IPS DF 6.9 (cell line): ENCODE measurements at places on chromosomes 16 and 17.

DNA sequence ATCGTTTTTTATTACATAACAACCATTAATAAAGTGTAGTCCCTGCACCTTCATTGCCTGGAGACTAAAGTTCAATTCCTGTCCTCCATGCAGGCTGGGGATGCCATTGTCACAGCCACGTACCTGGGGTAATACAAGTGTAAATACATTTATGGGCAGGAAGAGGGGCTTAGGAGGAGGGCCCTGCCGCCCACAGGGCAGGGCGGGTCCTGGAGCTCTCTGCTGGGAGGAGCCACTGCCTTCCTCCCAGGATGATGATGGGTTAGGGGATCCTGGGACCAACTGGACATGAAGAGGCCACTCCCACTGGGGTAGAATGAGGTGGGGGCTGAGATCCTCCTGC lies 44.1 kb upstream of the SLC38A10 start:
- H3K4me1 ChIP-seq: peaks cover 22% of the 10 kb centered on the region
- H3K4me3 ChIP-seq: no peak overlapping the region
- H3K27ac ChIP-seq: no peak overlapping the region
- no peak for DNase-seq
- peaks cover 29% of the 10 kb centered on the region for H3K27me3 ChIP-seq
- H3K36me3 ChIP-seq: no peaks in the 10 kb centered on the region

DNA sequence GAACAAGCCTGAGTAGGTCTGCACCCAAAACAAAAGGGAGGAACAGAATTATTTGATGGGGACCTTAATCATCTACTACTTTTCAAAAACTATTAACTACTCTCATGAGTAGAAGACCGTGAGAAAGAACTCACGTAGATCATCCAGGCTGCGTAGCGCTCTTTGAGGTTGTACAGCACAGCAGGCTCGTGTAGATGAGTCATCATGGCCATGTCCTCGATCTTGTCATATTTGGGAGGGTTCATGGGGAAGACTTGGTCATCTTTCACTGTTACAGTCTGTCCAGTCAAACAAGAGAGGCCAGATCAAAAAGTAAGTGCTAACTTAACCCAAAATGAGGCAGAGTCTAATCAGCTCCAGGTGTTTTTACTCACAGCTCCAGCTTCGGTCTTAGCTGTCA lies 2.3 kb downstream of the MYH1 start:
- DNase-seq: no peak
- H3K4me3 ChIP-seq: no peak overlapping the region

GRCh38 chr16:85165781-85166180 lies 53.5 kb upstream of the CIBAR2 start:
- DNase-seq: no peak
- H3K27ac ChIP-seq: no peak overlapping the region
- no peak overlapping the region for H3K4me3 ChIP-seq
- peaks cover 3% of the 10 kb centered on the region; the same call in 1 of the 2 replicates for H3K4me1 ChIP-seq
- H3K36me3 ChIP-seq: no peaks in the 10 kb centered on the region

DNA sequence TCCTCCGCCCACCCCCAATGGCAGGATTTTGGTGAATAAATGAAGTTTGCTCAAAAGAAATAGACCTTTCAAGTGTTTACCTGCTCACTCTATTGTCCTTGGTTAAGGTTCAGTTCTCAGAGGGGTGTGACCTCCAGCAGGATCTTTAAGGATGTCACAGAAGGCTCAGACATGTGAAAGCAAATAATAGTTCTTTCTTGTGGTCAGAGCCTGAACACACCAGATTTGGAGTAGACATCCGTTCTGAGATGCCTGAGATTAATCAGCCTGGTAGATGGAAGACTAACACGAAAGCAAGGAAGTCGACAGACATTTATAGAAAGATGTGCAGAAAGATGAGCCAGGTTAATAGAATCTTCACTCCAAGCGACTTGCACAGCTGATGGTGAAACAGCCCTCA lies 557.9 kb upstream of the CDH11 start:
- no peaks in the 10 kb centered on the region for H3K27me3 ChIP-seq
- no peak overlapping the region for H3K4me3 ChIP-seq
- H3K27ac ChIP-seq: no peak overlapping the region
- H3K4me1 ChIP-seq: no peaks in the 10 kb centered on the region

GRCh38 chr17:77319211-77320043 lies 178.7 kb downstream of the SEC14L1 start:
- no peaks in the 10 kb centered on the region for H3K27me3 ChIP-seq
- H3K27ac ChIP-seq: no peak overlapping the region
- no peak overlapping the region for H3K4me3 ChIP-seq
- H3K36me3 ChIP-seq: no peaks in the 10 kb centered on the region; the same call in 1 of the 2 replicates
- no peak for DNase-seq

DNA sequence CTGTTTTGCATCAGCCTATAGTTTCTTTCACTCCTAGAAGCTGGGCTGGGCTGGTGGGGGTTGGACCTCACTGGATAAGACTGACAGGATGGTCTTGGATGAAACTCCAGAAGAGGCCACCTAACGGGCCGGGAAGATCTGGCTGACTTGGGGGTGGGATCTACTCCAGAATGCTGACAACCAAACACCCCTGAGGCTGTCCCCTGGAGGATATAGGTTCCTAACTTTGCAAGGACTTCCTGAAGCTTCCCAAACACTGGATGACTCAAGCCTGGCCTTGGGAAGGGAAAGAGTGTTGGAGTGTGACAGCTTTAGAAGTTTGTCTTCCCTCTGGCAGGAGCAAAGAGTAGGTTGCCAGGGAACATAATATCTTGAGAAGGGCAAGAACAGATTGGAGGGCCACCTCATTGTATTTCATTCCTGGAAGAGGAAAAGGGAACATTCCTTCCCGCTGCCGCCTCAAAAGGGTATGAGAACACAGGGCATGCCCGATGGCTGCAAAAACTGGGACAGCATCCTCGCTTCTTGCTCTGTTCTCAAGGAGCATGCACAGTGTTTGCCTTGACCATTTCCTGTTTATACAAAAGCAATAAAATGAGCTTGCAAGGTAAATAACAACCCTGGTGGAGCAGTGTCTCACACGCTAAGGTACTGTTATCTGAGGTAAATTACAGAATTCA lies 6.8 kb upstream of the CYB5B start:
- H3K36me3 ChIP-seq: no peaks in the 10 kb centered on the region
- no peaks in the 10 kb centered on the region for H3K27me3 ChIP-seq
- DNase-seq: no peak
- H3K27ac ChIP-seq: no peak overlapping the region
- peaks cover 2% of the 10 kb centered on the region; the same call in 1 of the 2 replicates for H3K4me1 ChIP-seq

- no peak overlapping the region for H3K4me3 ChIP-seq
- no peaks in the 10 kb centered on the region for H3K27me3 ChIP-seq
- H3K4me1 ChIP-seq: peaks cover 10% of the 10 kb centered on the region
Observed at GRCh38 chr17:65533056-65533745, 28.2 kb downstream of the AXIN2 start.

DNA sequence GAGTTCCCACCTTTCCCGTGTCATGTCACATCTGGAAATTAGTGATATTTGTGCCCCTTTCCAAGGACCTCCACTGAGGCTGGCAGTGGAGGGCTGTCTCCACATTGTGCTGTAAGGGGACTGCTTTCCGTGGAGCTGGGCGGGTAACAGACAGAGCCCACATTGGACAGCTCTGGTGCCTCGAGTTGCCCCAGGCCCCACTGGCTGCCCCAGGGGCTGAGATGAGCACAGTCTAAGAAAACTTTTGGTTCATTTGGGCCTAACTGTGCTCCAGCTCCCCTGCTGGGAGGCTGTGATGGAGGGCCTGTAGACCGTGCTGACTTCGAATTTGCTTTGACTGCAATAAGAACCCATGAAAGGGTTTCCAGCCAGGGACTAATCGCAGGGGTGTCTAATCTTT lies 38.0 kb downstream of the ARSG start:
- no peaks in the 10 kb centered on the region for H3K27me3 ChIP-seq
- H3K27ac ChIP-seq: no peak overlapping the region
- H3K36me3 ChIP-seq: no peaks in the 10 kb centered on the region
- no peak overlapping the region for H3K4me3 ChIP-seq

- no peaks in the 10 kb centered on the region for H3K36me3 ChIP-seq
- H3K27me3 ChIP-seq: peaks cover 8% of the 10 kb centered on the region; the same call in 1 of the 2 replicates
- no peak overlapping the region for H3K27ac ChIP-seq
Observed at GRCh38 chr16:6016530-6017184, 919.1 kb upstream of the EEF2KMT start.

DNA sequence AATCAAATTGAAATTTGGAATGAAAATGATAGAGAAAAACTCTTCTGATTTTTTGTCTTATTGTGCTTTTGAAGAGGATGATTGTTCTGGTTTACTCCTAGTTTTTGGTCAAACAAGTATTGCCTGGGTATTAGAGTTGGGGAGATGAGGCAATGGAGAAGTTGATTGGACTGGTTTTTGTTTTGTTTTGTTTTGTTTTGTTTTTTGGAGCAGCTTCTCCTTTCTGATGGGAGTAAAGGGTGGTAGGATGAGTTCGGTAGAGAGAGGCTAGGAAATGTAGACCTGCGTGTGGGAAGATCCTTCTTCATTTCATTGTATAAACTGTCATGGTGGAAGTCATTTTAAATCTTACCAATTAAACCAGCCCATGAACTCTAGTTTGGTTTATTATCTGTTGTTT lies 17.7 kb downstream of the ATP6V0A1 start:
- H3K27ac ChIP-seq: no peak overlapping the region
- no peaks in the 10 kb centered on the region; the same call in 1 of the 2 replicates for H3K27me3 ChIP-seq
- peaks cover 15% of the 10 kb centered on the region for H3K36me3 ChIP-seq
- H3K4me3 ChIP-seq: no peak overlapping the region
- no peak for DNase-seq

- H3K4me3 ChIP-seq: no peak overlapping the region
- DNase-seq: no peak
- H3K27ac ChIP-seq: no peak overlapping the region
- H3K4me1 ChIP-seq: no peaks in the 10 kb centered on the region
- no peaks in the 10 kb centered on the region for H3K27me3 ChIP-seq
Observed at GRCh38 chr17:50244771-50245170, 29.5 kb upstream of the TMEM92 start.

DNA sequence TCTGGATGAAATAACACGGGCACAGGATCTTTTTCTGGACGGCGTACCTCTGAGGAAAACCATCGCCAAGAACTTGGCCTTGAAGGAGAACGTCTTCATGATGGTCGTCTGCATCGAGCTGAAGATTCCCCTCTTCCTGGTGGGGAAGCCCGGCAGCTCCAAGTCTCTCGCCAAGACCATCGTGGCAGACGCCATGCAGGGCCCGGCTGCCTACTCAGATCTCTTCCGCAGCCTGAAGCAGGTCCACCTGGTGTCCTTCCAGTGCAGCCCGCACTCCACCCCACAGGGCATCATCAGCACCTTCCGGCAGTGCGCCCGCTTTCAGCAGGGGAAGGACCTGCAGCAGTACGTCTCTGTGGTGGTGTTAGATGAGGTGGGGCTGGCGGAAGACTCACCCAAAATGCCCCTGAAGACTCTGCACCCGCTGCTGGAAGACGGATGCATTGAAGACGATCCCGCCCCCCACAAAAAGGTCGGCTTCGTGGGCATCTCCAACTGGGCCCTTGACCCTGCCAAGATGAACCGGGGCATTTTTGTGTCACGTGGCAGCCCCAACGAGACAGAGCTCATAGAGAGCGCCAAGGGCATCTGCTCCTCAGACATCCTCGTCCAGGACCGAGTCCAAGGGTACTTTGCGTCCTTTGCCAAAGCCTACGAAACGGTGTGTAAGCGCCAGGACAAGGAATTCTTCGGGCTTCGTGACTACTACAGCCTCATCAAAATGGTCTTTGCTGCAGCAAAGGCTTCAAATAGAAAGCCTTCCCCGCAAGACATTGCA lies 68.3 kb upstream of the ENDOV start:
- H3K27me3 ChIP-seq: no peaks in the 10 kb centered on the region
- H3K4me1 ChIP-seq: no peaks in the 10 kb centered on the region
- H3K36me3 ChIP-seq: peaks cover 50% of the 10 kb centered on the region
- DNase-seq: no peak
- H3K27ac ChIP-seq: no peak overlapping the region

DNA sequence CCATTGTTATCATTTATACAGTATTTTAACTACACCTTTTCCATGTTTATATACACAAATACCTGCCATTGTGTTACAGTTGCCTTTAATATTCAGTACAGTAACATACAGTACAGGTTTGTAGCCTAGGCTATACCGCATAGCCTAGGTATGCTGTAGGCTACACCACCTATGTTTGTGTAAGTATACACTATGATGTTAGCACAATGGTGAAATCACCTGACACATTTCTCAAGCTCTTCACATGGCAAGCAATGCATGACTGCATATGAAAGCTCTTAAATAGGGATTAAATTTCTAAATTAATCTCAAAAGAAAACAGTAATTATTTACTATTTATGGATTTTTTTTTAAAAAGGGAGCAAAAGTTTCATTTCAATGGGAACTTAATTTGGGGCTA lies 12.0 kb downstream of the LRRC37B start:
- peaks cover 2% of the 10 kb centered on the region; the same call in 1 of the 2 replicates for H3K36me3 ChIP-seq
- no peaks in the 10 kb centered on the region for H3K4me1 ChIP-seq
- no peak overlapping the region for H3K4me3 ChIP-seq
- no peak overlapping the region for H3K27ac ChIP-seq
- H3K27me3 ChIP-seq: no peaks in the 10 kb centered on the region

DNA sequence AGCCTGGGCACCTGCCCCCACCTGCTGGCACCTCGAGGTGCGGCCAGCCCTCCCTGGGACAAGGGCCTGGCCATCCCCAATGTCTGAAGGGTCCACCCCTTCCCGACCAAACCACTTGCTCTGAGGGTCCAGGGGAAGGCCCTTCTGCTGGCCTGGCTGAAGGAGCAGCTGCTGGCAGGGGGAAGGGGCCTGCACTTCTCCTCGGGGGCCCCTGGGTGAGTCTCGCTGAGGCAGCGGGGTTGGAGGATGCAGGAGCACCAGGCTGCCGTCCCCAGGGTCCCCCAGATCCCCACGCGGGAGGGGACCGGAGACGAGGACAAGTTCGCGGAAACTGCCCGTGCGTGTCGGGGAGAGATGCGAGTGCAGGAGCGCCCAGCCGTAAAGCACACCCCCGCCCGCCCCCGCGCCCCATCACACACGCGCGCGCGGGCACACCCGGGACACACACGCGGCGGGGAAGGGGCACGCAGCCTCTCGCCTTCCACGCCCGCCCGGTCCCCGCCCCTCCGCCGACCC lies 725 bp upstream of the CACNA1H start:
- H3K36me3 ChIP-seq: no peaks in the 10 kb centered on the region
- peak overlapping the region; percentile 81; the same call in 1 of the 2 replicates for H3K4me3 ChIP-seq
- peaks cover 3% of the 10 kb centered on the region for H3K4me1 ChIP-seq
- H3K27ac ChIP-seq: no peak overlapping the region
- DNase-seq: no peak

GRCh38 chr16:49604602-49605001 lies 231.0 kb downstream of the C16orf78 start:
- no peak overlapping the region for H3K27ac ChIP-seq
- peaks cover 9% of the 10 kb centered on the region for H3K4me1 ChIP-seq
- H3K36me3 ChIP-seq: no peaks in the 10 kb centered on the region
- no peaks in the 10 kb centered on the region for H3K27me3 ChIP-seq
